Esophagus mucosa (tissue), 1 donor: ENCODE measurements at places on chromosomes 11 and 22. TPM values are rescaled to one million over a fixed set of nuclear protein-coding genes. Genes with fewer than 3 reads are reported as not detected.

DNA sequence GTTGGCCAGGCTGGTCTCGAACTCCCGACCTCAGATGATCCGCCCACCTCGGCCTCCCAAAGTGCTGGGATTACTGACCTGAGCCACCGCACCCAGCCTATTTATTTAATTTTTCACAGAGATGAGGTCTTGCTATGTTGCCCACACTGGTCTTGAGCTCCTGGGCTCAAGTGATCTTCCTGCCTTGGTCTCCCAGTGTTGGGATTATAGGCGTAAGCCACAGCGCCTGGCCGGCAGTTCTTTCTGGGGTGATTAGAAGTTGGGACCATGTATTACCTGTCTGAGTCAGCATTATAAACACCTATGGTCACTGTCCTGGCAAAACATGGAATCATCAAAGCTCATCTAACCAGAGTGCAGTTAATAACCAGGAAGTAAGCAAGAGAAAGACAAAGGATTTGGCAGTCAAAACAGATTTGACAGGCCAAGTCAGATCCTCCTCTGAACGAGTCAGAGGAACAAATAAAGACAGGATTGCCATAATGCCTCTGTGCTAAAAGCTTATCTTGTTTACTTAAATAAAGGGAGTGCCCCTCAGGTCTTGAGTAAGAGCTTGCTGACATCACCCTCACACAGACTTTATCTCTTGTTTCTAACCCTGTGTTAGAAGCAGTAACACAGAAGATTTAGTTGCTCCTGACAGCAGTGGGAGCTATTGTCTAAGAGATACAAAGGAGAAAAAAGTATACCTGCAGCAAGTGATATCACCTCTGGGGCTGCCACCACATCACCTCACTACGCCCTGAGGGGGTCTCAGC, 3.7 kb downstream of the SERPIND1 start:
- peak; percentile 94 for ATAC-seq

HBB gene
- total RNA-seq: 20.2 TPM

DNA sequence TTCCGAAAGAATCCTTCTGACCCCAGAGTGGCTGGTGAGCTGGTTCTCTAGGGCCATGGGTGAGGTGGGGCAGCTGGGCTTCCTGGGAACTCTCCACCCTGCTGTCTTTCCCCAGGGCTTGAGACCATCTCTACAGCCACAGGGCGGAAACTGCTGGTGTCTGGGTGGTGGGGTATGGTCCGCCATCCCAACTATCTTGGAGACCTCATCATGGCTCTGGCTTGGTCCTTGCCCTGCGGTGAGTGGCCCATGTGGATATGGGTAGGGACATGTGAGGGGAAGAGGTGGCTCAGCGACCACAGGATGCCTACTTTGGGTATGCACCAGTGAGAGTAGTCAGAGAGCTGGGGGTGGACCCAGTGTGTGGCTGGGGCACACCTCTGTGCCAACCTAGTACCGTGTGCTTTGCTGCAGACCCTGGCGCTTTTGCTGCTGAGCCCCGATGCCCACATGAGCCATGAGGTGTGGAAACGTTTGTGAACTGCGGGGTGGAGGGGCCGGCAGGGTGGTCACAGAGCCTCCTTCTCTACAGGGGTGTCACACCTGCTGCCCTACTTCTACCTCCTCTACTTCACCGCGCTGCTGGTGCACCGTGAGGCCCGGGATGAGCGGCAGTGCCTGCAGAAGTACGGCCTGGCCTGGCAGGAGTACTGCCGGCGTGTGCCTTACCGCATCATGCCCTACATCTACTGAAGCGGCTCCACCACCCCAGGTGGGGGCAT, 2.0 kb downstream of the ZNHIT2 start:
- no peak for ATAC-seq

- no peak for ATAC-seq
Measured at GRCh38 chr11:86079421-86079820, 10.5 kb upstream of the PICALM start.

WNT11 gene
- total RNA-seq: 0.08 TPM

DNA sequence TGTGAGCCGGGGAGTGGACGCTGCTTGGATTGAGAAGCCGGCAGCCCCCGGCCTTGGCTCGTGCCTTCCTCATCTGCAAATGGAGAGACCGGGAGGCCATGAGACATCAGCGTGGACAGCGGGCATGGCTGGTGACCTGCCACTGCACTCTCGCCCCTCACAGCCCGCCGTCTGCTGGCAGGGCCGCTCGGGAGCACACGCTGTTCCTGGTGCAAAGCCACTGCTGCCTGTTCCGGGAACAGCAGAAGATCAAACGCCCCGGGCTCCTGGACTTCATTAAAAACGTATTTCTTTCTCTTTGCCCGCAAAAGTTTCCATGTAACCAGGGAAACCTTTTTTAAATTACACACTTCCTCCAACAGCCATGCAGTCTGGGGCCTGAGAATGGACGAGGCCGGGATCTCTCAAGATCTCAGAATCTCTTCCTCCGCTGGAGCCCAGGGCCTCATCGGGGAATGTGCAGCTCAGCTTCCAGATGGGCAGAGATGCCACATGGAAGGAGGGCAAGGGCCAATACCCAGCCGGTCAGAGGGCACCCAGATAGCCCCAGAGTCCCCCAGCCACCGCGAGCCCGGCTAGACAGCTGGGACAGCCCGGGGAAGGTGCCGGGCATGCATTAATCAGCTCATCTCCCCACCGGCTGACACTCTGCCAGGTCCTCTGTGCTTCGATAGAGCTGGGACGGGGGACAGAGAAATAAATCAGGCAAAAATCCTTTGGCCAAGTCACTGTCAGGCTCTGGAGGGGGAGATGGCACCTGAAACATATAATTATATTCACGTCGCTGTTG, 62.8 kb upstream of the PRR5 start:
- peak; percentile 55 for ATAC-seq

DNA sequence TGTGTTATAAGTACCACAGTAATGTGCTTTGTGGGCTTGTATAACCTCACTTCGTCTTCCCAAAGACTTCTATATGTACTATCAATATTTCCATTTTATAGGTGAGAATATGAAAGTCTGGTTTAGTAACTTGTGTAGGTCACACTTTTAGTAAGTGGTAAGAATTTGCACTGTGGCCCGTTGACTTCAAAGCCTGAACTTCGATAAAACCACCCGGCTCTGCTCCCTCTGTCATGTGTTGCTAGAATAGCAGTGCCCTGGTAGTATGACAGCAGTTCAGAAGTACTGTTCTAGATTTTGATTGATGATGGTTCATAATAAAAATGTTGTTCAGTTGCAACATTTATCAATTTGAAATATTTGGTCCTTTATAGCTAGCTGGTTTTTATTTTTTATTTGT, 110.2 kb upstream of the SORL1-AS1 start:
- no peak for ATAC-seq

FAM180B gene
- total RNA-seq: not detected

ISX gene
- total RNA-seq: not detected

DNA sequence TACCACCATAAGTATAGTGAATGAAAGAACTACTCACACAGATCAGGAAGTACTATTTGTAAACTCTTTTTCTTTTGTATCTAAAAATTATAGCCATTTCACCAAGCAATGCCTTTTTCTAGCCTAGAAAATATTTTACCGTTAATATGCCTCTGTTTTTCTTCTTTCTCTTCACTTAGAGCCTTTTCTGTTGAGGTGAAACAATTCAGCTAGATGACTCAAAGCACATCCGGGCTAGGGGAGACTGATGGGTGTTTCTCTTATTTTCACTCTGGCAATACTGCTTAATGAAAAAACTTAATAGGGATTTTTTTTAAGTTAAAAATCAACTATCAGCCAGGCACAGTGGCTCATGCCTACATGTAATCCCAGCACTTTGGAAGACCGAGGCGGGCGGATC, 93.3 kb downstream of the SGSM3 start:
- ATAC-seq: no peak

DNA sequence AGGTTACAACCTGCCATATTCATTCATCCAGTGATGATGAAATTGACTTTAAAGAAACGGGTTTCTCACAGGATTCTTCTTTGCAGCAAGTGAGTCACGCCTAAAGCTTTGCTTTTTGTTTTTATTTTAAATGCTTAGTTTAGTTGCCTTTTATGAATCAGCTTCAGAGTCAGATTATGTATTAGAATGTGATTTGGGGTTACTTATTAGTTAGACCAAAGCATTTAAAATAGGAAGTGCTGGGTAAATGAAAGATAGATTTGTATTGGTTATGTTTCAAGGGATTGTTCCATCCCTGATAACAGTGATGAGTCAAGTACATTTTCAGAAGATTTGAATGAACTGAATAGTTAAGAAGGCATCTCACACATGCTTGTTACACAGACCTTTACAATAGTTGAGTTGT, 101.3 kb upstream of the GAL start:
- peak; percentile 50 for ATAC-seq

ACCS gene
- total RNA-seq: 5.9 TPM

C11orf86 gene
- total RNA-seq: not detected
